ENCODE measurements at places on chromosomes 11 and 22.
A peak's percentile ranks its signal among the peaks of the same experiment; 100 is the strongest.

DNA sequence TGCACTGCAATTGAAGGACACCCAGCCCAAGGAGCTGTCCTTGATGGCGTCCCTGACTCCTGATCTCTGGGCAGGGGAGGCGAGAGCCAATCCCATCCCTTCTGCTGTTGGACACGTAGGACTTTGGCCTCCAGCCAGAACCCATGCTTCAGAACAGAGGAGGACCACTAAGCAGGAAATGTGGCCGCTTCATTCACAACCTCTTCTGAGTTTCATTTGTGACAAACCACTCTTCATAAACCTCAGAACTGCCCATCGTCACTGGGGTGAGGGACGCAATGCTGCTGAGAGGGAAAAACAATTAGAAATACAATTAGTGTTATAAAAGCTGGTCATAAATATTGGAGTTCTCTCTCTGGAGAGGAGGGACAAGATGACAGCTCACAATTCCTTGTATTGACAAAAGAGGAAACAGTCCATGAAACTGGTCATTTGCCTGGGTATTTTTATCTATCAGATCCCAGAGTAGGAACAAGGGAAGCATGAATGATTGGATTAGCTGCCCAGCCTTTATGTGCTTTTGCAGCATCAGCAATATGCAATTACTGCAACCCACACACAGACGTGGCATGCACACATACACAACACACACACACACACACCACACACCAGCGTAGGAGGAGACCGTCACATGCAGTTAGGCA is 216.5 kb upstream of the CADM1 start:
- DNase-seq, result no peak

GRCh38 chr11:80388536-80388935 is 947.7 kb upstream of the TENM4 start:
- DNase-seq, result no peak

GRCh38 chr22:47023871-47024270 is 261.4 kb downstream of the TBC1D22A start:
- DNase-seq, result no peak

GRCh38 chr11:65778431-65778900 is 2.3 kb downstream of the AP5B1 start:
- DNase-seq, result no peak

GRCh38 chr11:113446938-113447337 is 28.3 kb downstream of the DRD2 start:
- DNase-seq, result no peak

- DNase-seq, result peak; percentile 59
Measured at GRCh38 chr22:37229012-37229804, 14.9 kb downstream of the RAC2 start.

- no peak for DNase-seq
Measured at GRCh38 chr11:8480858-8481257, 113.2 kb downstream of the STK33 start.

DNA sequence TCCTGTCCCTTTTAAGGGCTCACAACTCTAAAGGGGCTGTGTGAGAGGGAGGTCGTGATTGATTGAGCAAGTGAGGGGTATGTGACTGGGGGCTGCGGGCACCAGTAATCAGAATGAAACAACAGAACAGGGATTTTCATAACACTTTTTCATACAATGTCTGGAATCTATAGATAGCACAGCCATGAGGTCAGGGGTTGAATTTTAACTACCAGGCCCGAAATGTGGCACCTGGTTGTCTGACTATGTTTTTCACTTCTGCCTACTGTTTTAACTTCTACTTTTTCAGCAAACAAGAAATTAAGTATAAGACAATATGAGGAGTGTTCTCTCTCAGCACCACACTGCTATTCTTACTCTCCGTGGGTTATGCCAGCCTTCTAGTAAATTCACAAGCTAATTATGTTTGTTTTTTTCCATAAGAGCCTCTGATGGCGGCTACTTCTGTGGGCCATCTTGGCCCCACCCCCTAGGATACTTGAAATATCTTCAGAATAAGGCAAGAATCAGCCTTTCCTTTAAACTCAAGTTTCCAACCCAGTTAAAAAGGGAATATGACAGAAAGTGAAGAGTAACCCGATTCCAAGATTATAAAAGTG is 552.8 kb upstream of the CHORDC1 start:
- DNase-seq, result no peak

DNA sequence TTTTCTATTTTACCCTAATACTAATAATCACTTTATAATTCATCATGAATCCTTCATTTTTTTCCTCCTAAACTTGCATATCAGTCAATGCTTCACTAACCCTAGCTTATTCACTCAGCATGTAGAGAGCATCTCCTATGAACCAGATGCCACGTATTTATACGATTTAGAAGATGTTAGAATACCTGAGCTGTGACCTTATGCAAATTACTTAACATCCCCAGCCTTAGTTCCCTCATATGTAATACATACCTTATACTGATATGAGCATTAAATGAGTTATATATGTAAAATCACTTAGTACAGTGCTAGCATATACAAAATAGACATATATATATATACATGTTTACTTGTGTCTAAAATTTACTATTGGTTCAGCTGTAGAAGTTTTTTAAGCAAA is 9.0 kb downstream of the FAM76B start:
- DNase-seq, result no peak

DNA sequence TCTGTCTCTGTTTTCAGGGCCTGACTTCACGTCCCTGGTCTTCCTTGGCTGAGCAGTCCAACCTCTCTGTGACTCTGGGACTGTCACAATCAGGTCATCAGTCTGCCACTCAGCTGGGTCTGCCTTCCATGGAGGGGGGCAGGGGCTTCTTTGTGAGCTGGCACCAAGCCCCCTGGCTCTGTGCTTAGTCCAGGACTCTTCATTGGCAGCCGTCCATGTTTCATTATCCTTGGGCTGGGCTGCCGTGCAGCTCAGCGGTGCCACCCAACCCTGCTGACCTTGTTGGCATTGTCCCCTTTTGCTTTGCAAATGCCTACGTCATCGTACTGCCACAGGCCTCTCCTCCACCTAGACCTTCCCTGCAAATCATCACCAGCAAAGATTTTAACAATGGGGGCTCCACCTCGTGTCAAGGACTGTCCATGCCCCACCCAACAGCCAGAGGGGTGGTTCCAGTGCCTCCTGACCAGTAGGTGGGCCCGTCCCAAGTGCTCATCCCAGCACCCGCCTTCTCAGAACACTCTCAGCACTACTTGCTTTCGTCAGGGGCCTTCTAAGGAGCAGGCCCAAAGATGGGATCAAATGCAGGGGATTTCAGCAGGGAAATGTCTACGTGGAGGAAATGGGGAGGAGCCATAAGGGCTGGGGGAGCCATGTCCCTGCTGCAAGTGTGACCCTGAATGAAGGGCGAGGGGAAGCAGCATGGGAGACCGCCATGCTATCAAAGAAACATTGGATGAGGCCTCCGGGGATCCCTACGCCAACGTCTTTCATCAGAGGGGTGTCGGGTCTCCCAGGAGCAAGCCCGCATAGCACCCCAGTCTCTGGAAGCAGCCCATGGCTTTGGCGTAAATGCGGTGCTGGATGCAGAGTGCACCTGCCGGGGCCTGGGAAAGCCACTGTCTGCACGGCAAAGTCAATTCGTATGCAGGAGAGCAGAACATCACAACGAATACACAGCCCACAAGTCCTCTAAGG is 18.2 kb downstream of the KRTAP5-6 start:
- DNase-seq, result no peak

DNA sequence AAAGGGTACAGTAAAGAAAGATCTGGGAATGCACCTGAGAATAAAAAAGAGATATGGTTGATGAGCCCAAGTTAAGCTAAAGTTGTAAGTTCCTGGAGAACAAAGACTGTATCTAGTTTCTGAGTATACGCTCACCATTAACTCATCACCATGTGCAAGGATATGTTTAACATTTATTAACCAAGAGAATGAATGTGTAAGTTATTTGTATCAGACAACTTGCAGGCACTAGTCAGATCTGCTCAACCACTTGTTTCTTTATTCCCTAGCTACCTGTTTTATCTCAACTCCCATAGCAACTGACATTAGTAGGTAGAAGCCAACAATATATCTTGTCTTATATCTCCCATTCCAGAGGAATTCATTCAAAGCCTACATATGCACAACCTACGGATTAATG is 74.9 kb upstream of the KCNA4 start:
- DNase-seq, result no peak

DNA sequence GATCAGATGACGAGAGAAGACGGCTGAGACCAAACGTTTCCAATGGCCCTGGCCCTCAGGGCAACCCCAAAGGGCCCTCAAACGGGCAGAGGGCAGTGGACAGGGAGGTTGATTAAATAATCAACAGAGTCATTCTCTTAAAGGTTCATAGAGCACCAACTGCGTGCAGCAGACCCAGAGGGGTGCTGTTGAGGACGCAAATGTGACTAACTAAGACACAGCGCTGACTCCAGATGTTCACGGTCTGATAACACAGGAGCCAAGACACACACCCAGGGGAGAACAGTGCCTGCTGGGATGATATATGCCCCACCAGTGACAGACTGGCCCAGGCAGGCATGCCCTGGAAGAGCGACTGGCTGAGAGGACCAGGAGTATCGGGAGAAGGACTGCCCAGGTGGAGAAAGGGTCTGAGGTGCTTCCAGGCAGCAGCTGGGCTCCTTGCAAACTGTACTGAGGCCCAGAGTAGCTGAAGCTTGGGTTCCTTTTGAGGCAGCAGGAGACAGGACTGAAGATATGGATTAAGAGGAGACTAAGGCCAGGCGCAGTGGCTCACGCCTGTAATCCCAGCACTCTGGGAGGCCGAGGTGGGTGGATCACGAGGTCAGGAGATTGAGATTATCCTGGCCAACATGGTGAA is 7.7 kb downstream of the VWCE start:
- DNase-seq, result no peak

Measured in CD4-positive, alpha-beta T cell treated with Interleukin-2 at 100 ng/mL for 4 hours (primary cell).